ENCODE measurements at places on chromosomes 5 and 9. TPM values are rescaled to one million over a fixed set of nuclear protein-coding genes. Genes with fewer than 3 reads are reported as not detected.

The STXBP1 gene
- total RNA-seq: 36.9 TPM

The DOCK8 gene
- 3.7 TPM for total RNA-seq

The CCL27 gene
- total RNA-seq: 0.41 TPM

The ADAMTSL2 gene
- 6.0 TPM for total RNA-seq

- no peak for DNase-seq
These were observed 35.1 kb downstream of the GRIA1 start for GRCh38 chr5:153525536-153525935.

DNA sequence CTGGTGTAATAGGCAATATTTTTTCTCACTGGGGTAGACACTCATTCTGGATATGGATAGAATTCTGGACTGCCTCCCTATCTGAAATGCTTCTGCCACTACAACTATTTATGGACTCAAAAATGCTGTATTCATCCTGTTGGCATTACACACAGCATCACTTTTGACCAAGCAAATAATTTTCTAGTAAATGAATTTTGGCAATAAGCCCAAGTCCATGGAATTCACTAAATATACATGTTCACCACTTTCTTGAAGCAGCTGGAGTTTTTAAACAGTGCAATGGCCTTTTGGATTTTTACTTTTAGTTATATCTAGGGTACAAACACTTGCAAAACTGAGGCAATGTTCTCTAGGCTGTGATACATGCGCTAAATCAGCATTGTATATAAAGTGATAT is 724.9 kb upstream of the EDIL3 start:
- DNase-seq: no peak

GRCh38 chr5:166909926-166910325 is 1381.5 kb upstream of the WWC1 start:
- no peak for DNase-seq

GRCh38 chr9:115837618-115838017 is 316.0 kb upstream of the PAPPA start:
- no peak for DNase-seq

DNA sequence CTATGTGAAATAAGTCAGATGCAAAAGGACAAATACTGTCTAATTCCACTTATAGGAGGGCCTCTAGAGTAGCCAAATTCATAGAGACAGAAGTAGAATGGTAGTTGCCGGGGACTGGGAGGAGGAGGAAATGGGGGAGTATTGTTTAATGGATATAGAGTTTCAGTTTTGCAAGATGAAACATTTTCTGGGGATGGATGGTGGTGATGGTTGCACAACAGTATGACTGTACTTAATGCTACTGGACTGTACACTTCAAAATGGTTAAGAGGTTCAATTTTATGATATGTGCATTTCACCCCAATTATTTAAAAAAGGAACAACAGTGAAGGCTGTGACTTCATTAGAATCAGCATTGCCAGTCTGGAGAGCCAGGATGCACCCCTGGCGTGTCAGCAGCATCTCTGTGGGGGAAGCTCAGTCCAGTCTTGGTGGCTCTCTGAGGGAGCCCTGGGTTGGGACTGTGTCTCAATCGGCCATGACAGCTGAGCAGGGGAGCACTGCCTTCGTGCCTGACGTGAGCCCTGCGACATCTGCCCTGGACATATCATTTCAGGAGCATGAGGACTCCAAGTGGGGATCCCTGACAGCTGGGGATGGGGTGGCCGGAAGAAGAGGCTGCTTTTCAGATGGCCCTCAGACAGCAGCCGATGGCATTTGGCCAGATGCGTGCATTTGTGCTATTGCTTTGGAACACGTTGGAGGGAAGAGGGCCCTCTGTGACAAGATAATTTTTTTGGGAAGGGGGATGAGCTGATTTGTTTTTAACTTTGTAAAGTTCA is 130.8 kb upstream of the STC2 start:
- DNase-seq: no peak
